Amniotic stem cell (primary cell): ENCODE measurements at places on chromosomes 11 and 22.

- no peak for DNase-seq
Observed at GRCh38 chr22:45968003-45968650, 8.8 kb downstream of the WNT7B start.

- no peak for DNase-seq
Observed at GRCh38 chr11:62103986-62104385, 19.8 kb upstream of the INCENP start.

DNA sequence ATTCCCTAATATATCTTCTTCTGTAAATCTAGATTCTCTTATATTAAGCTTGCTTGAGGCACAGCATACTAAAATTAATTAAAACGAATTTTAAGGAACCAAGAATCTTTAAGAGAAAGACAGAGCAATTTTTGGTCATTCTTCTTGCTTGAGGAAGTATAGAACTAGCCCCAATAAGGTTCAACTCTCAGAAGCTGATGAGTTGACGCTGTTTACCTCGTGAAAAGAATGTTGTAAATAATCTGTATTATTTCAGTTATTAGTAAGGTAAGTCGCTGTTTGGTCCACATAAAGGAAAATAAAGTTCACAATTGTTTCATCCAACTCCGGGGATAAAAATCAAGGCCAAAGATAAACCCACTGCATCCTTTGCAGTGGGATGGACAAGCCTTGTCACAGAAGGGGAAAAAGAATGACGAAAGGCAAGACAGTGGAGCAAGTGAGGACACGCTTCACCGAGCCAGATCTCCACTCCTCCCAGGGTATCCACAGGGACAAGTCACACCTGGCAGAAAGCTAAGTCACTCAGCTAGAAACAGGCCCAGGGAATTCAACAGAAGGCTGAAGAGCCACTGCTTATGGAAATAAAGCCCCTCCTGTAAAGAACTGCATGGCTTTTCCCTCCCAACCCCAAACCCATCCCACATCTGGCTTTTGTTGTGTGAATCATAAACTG, 752 bp downstream of the POU2AF1 start:
- no peak for DNase-seq

- no peak for DNase-seq
Observed at GRCh38 chr22:48192920-48193319, 1430.5 kb downstream of the TBC1D22A start.

- no peak for DNase-seq
Observed at GRCh38 chr22:39267974-39268373, 23.2 kb upstream of the PDGFB start.

- DNase-seq = no peak
Observed at GRCh38 chr11:121936781-121937447, 179.1 kb downstream of the BLID start.

DNA sequence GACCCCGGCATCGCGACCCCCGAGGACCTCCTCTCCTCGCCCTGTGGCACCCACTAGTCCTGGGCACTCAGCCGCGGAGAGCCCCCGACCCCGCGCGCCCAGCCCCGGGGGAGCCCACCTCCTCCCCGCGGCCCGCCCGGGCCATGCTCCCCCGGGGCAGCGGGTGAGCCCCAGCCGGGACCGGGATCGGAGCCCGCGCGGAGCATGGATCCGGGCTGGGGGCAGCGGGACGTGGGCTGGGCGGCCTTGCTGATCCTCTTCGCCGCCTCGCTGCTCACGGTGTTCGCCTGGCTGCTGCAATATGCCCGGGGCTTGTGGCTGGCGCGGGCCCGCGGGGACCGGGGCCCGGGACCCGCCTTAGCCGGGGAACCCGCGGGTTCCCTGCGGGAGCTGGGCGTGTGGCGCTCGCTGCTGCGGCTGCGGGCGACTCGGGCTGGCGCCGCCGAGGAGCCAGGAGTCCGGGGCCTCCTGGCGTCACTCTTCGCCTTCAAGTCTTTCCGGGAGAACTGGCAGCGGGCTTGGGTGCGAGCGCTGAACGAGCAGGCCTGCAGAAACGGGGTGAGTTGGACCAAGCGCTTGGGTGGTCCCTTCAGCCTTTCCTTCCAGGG, 498 bp downstream of the C2CD2L start:
- no peak for DNase-seq

GRCh38 chr11:121670805-121671282, 218.1 kb upstream of the SORL1-AS1 start:
- no peak for DNase-seq

- DNase-seq = no peak
Observed at GRCh38 chr11:78365381-78365792, 52.2 kb downstream of the GAB2 start.

GRCh38 chr11:119100994-119101758, 477 bp downstream of the DPAGT1 start:
- no peak for DNase-seq

DNA sequence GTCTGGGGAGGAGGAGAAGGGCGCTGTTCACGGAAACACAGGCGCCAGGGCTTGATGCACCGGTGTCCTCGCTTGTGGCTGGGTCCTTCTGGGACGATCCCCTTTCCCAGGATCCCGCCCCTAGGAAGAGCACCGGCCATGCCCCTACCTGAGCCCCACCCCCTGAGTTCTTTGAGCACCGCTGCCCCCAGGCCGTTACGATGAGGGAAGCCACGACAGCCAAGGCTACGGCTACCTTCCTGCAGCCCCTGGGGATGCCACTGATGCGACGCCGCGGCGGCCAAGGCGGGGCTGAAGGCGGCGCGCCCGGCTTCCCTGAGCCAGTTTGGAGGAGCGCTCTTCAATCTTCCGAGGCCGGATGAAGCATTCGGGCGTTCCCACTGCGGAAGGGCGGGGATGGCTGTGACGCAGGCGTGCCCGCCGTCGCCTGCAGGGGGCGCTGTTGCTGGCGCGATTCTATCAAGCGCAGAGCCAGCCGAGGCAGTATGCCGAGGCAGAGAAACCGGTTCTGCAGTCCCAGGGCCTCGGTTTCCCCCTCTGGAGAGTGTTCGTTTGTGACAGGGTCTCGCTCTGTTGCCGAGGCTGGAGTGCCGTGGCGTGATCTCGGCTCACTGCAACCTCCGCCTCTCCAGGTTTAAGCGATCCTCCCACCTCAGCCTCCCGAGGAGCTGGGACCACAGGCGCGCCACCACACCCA, 9.7 kb upstream of the NEFH start:
- DNase-seq = no peak

- DNase-seq = no peak
Observed at GRCh38 chr11:46504817-46505613, 88.8 kb downstream of the AMBRA1 start.

- DNase-seq = no peak
Observed at GRCh38 chr11:103929170-103929903, 107.1 kb upstream of the DDI1 start.

GRCh38 chr11:77654770-77655434, 17.3 kb upstream of the CLNS1A start:
- no peak for DNase-seq

DNA sequence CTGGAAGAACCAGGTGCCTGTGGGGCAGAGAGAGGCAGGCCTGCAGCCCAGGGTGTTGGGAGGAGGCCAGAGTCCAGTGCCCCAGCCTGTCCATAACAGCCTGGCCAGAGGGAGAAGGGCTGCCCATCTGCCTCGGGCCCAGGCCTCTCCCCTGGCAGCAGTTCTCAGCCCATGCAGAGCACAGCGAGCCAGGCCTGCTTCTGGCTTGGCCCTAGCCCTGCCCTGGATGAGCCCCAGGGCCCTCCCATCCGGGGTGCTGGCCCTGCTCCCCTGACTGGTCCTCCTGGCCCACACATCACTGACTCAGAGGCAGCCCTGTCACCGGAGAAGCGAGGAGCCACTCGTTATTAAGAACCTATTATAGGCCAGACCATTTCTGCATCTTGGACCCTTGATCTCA, 19.7 kb upstream of the MYRF start:
- DNase-seq = no peak

- DNase-seq = no peak
Observed at GRCh38 chr11:111674941-111675340, 72.7 kb downstream of the SIK2 start.

- DNase-seq = no peak
Observed at GRCh38 chr22:37975153-37975552, 9.2 kb downstream of the SOX10 start.

- no peak for DNase-seq
Observed at GRCh38 chr11:126105022-126105747, 42.5 kb upstream of the CDON start.

DNA sequence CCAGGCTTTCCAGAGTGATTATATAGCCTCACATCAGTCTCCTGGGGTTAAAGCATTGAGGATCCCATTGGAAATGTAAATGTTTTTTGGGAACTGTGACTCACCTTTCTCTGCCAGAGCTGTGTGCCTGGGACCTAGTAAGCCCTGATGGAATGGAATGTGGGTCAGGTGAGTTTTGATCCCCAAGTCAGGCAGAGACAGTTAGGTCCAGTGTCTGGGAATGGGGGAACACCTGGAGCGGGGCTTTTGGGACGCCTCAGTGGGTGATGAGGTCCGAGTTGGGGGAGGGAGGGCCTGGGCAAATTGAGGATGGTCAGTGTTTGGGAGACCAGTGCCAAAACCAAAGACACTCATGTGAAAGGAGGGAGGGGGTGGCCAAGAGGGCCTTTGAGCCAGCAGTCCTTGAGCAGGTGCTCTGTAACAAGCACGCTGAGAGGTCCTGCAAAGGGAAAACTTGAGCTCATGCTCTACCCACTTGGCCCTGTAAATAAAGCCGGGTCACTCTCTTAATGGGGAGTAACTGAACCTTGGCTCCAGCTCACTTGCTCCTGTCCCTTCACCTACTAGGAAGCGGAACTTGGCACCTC, 104.7 kb downstream of the NAV2 start:
- no peak for DNase-seq

- no peak for DNase-seq
Observed at GRCh38 chr22:32717337-32718240, 83.9 kb upstream of the TIMP3 start.

- no peak for DNase-seq
Observed at GRCh38 chr22:50292643-50293440, 14.6 kb downstream of the PLXNB2 start.

GRCh38 chr11:22668005-22668796, 1.8 kb downstream of the GAS2 start:
- no peak for DNase-seq

GRCh38 chr11:30260813-30261212, 30.0 kb downstream of the FSHB start:
- DNase-seq = no peak

- DNase-seq = no peak
Observed at GRCh38 chr11:43942662-43943371, 380 bp downstream of the C11orf96 start.

DNA sequence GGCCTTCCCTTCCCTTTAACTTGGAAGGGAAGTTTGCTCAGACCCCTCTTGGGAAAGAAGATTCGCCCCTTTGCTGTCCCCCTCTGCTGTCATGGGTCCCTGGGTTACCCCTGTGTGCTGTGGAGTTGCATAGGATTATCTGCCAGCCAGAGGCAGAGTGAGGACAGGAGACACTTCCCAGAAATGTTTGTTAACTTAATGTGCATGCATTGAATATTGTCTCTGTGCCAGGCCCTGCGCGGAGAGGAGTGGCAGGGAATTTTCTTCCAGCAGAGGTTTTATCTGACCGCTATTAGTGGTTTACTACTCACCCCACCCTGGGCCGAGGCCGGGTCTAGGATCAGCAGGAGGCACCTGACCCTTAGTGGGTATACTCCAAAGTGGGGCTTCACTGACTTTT, 894.8 kb downstream of the TBC1D22A start:
- no peak for DNase-seq

- DNase-seq = no peak
Observed at GRCh38 chr22:25085156-25085555, 114.5 kb upstream of the CRYBB3 start.

- DNase-seq = no peak
Observed at GRCh38 chr11:39236916-39237315, 2222.5 kb downstream of the LRRC4C start.

DNA sequence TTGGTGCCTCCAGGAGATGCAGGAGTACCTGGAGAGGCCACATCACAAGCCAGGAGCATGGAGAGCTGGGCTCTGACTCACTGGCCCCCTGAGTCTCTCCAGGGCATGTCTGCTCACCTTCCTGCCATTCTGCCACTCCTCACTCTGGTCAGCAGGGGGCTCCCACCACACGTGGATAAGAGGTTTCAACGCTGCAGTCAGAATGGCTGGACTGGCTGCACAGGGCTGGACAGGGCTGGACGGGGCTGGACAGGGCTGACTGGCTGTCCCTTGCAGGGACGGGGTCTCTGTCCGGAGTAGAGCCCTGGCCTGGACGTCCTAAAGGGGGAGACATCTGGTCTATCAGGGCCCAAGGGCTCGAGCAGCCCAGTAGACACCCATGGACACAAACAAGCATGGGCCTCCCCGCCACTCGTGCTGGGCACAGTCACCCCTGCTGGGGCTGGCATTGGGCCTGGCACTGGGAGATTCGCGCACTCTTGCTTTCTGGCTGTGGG, 34.6 kb downstream of the CYTH4 start:
- DNase-seq = peak; percentile 71

- DNase-seq = peak; percentile 53
Observed at GRCh38 chr11:393219-394033, 583 bp upstream of the PKP3 start.

GRCh38 chr11:46675288-46675851, 25.0 kb downstream of the ARHGAP1 start:
- peak; percentile 51 for DNase-seq
